Activated naive CD4-positive, alpha-beta T cell treated with anti-CD3 and anti-CD28 coated beads, Interleukin-2, amount 50 U/mL, for 16 hours (primary cell): ENCODE measurements at places on chromosomes 1 and 21.

DNA sequence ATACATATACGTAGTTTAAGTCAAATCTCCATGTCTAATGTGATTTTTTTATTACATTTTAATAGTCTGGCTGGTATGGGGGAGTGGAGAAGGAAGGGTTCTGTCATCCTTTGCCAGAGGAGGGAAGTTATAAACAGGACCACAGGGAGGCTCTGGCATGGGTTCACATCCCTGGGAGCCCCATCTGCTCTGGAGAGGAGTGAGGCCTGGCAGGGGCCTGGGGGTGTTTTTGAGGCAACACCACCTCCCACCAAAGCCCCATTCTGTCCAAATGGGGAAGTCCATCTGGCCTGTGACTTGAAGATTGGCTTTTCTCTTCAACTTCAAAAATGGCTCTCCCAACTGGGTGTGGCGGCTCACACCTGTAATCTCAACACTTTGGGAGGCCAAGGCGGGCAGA lies 15.8 kb downstream of the DISP3 start:
- no peak for DNase-seq

DNA sequence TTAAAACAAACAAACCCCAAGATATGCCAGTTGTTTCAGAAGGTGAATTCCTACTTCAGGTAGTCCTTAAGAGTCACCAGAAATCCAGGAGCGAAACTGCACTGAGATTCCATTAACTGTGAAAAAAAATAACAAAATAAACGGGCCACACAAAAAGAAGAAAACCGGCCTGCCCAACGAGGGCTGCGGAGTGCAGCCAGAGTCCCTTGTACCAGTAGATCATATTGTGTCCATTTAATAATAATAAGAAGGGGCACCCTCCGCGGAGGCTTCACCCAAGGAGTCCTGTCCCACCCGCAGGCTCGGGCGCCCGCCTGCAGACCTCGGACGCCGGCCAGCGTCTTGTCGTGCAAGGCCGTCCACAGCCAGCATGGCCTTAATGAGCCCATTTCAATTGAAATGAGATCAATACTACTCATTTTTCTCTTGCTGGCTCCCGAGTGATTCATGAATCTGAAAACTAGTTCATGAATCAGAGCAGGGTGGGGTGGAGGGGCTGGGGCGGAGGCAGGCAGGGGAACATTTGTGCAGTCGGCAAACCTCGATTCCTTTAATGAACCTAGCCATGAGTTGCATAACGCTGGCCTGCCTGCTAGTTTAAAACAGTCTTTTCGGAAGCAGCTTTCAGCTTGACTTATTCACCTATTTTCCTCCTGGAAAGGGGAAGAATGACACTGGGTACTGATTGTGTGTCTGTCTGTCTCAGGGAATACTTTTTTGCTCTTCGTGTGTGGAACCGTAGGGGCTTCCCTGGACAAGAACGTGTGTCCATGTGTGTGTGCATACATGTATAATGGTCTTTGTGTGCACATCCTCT lies 113.1 kb upstream of the IRF2BP2 start:
- peak; percentile 79 for DNase-seq

- no peak for DNase-seq
Measured at GRCh38 chr1:236159704-236160539, 17.6 kb downstream of the GPR137B start.

DNA sequence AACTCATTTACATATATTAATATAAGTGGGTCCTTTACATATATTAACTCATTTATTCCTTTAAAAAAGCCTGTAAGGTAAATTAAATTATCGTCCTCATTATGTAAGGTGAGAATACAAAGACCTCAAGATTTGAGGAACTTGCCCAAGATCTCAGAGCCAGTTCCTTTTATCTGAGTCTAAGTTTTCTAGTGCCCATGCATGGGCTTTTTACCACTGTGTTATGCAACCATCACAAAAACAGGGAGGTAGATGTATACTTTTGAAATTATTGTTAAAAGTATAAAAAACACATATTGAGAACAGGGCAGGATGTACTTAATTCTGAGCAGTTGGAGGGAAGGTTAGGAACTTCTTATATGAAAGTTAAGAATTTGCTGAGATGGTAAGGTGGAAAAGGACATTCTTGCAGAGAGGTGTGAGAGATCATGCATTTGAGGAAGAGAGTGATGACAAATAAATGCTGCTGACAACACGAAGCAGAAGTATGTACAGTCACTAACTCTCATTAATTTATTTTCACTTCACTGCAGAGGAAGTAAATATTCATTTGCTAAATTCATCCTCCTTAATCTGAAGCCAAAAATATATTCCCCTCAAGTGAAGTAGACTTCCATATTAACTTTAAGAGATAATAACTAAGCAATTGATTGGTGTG lies 28.9 kb upstream of the LYPLAL1 start:
- no peak for DNase-seq

DNA sequence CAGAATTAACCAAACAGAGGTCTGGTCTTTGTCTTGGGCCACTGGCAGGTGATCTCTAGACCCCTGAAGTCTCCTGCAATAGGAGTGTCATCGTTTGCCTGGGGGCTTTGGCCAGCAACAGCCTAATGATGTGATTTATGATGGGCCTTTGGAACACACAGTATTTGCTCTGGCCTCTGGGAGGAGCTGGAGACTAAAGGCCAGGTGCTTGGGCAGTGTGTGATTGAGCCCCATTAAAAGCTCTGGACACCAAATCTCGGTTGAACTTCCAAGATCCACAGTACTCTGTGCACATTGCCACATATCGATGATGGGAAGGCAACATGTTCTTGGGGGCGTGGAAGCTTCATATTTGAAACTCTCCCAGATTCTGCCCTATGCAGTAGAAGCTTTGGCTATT lies 32.0 kb upstream of the TLR5 start:
- DNase-seq: no peak

GRCh38 chr1:40258445-40258769 lies 371 bp downstream of the ZMPSTE24 start:
- DNase-seq: no peak

GRCh38 chr1:24189528-24189927 lies 2.4 kb upstream of the IFNLR1 start:
- peak; percentile 23 for DNase-seq
